ENCODE measurements at places on chromosomes 3 and 15. TPM values are rescaled to one million over a fixed set of nuclear protein-coding genes. Genes with fewer than 3 reads are reported as not detected.

GRCh38 chr15:48025118-48025517, 95.7 kb upstream of the SLC24A5 start:
- no peak for DNase-seq

- no peak for DNase-seq
Observed at GRCh38 chr3:66693461-66694031, 192.7 kb upstream of the LRIG1 start.

DISP2 gene
- total RNA-seq: 0.05 TPM

- no peak for DNase-seq
Observed at GRCh38 chr3:81743096-81744025, 18.1 kb downstream of the GBE1 start.

MYL3 gene
- total RNA-seq: not detected

GRCh38 chr3:172148241-172148640, 108.9 kb downstream of the FNDC3B start:
- DNase-seq: no peak

DNA sequence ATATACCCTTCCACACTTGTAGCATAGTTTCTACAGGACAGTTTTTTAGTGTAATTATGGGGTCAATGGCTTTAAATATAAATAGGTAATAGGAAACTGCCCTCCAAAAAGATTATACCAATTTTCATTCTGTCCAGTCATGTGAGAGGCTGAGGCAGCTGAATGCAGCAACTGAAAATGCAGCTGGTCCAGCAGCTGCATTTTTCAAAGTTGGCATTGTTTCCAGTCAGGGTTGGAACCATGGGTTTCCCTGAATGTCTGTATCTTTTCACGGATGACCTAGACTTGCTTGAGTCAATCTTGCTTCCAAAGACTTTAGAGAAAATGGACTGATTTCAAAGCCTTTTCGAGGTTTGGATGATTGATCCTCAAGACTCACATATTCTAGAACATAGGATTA, 9.9 kb upstream of the KNL1 start:
- DNase-seq: no peak

- DNase-seq: no peak
Observed at GRCh38 chr15:54640873-54641272, 555.9 kb downstream of the RSL24D1 start.

GRCh38 chr15:64490598-64491259, 30.4 kb downstream of the ZNF609 start:
- DNase-seq: no peak

- no peak for DNase-seq
Observed at GRCh38 chr15:31974855-31975829, 55.2 kb upstream of the CHRNA7 start.

- DNase-seq: no peak
Observed at GRCh38 chr3:40307176-40307575, 2.3 kb upstream of the EIF1B start.

ACSBG1 gene
- 67.1 TPM for total RNA-seq

GRCh38 chr3:8639659-8640000, 5.0 kb downstream of the SSUH2 start:
- no peak for DNase-seq

GRCh38 chr3:133276594-133276993, 123.3 kb upstream of the BFSP2 start:
- DNase-seq: no peak

SEMA7A gene
- 13.5 TPM for total RNA-seq

- no peak for DNase-seq
Observed at GRCh38 chr15:96261575-96262034, 68.9 kb upstream of the NR2F2 start.

- DNase-seq: no peak
Observed at GRCh38 chr3:182533394-182533793, 259.9 kb upstream of the ATP11B start.

GRCh38 chr3:130354430-130354829, 9.0 kb downstream of the COL6A5 start:
- no peak for DNase-seq

ACAP2 gene
- total RNA-seq: 45.2 TPM

CLDN11 gene
- 3.5 TPM for total RNA-seq

TIGIT gene
- not detected for total RNA-seq

DNA sequence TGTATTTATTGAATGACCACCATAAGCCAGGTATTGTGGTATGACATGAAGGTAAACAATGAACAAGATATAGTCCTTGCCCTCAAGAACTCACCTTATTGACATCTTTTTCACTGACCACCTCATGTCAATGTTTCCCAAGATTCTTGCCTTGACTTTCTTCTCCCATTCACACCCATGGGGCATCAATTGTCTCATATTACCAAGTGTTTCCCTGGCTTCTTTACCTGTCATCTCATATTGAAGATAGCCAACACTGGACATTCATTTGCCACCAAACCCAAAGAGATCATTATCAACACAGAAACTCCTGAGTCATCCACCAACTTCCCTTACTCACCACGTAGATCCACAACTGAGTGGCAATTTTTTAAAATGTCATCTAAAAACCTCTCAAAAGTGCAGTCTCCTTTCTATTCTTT, 2.2 kb downstream of the EFHB start:
- no peak for DNase-seq

- DNase-seq: no peak
Observed at GRCh38 chr3:54988838-54989630, 61.2 kb upstream of the LRTM1 start.

DNA sequence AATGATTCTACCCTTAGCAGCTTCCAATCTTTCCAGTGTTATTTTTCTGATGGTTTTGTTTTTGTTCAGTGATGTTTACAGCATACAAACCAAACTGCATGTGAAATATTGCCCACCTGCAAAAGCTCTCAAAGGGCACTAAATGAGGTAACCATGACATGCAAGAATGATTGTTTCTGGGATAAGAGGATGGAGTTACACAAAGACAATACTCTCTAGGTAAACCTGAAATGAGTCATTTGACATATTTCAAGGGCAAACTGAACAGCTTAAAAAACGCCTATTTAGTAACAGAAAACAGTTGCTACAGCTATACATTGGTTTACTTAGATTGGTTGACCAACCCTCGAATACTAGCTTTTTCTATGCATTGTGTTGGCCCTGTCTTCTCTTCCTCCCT, 481.7 kb downstream of the ZPLD1 start:
- no peak for DNase-seq

C3orf33 gene
- 2.3 TPM for total RNA-seq

- DNase-seq: no peak
Observed at GRCh38 chr3:45915518-45916231, 27.6 kb upstream of the CXCR6 start.

CCDC13 gene
- not detected for total RNA-seq

CNTN6 gene
- total RNA-seq: not detected

CACNA2D2 gene
- total RNA-seq: 1.6 TPM

GRCh38 chr3:110576960-110577359, 494.7 kb upstream of the NECTIN3 start:
- no peak for DNase-seq

GPR62 gene
- total RNA-seq: not detected

- no peak for DNase-seq
Observed at GRCh38 chr15:99399618-99400017, 148.3 kb downstream of the LRRC28 start.

GMNC gene
- not detected for total RNA-seq

PCNP gene
- 133 TPM for total RNA-seq

- DNase-seq: no peak
Observed at GRCh38 chr3:100448079-100448478, 44.3 kb upstream of the TMEM45A start.

PPARG gene
- total RNA-seq: 13.2 TPM

ASB14 gene
- total RNA-seq: not detected

SLC2A2 gene
- total RNA-seq: not detected

DNA sequence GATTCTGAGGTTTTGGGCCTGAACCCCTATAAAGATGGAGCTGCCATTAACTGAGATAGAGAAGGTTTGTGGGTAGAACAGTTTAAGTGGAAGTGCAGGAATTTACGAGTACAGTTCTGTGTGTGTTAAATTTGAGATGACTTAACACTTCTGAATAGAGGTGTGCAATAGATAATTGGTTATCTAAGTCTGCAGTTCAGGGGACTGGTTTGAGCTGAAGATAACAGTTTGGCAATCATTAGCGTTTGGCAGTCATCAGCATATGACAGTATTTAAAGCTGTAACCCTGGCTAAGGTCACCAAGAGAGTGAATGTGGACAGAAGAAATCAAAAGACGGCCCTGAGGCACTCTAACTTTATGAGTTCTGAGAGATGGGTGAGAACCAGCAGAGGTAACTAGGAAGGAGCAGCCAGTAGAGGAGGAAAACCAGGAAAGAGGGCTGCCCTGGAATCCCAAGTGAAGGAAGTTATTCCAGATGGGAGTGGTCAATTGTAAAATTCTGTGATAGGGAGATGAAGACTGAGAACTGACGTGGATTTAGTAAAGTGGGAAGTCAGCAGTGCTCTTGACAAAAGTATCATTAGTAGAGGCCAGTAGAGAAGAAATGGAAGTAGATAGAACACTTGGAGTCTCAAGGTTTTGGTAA, 8.1 kb downstream of the MYNN start:
- DNase-seq: no peak

- no peak for DNase-seq
Observed at GRCh38 chr15:52303093-52303772, 7.6 kb upstream of the MYO5C start.

GRCh38 chr3:39295184-39295775, 15.4 kb upstream of the CX3CR1 start:
- DNase-seq: no peak

- DNase-seq: no peak
Observed at GRCh38 chr3:111653766-111654165, 58.6 kb upstream of the ZBED2 start.

GRCh38 chr3:66297900-66298299, 77.1 kb downstream of the SLC25A26 start:
- no peak for DNase-seq

Measured in suprapubic skin (tissue), 4 donors.